ENCODE measurements at places on chromosomes 3 and 15.

DNA sequence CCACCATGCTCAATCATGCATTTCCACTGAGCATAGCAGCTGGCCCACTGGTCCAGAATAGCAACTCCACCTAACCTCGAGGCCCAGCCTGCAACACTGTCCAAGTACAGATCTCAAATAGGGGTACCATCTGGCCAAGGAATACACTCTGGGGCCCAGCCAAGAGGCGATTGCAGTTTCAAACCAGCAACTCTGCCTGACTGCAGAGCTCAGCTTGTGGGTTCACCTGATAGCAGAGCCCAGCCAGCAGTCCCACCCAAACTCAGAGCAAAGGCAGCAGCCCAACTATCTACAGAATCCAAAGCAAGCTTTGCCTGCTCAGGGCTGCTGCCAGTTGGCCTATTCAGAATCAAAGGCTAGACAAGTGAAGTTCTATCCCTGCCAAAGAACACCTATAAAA, 30.5 kb downstream of the POLQ start:
- DNase-seq = no peak

DNA sequence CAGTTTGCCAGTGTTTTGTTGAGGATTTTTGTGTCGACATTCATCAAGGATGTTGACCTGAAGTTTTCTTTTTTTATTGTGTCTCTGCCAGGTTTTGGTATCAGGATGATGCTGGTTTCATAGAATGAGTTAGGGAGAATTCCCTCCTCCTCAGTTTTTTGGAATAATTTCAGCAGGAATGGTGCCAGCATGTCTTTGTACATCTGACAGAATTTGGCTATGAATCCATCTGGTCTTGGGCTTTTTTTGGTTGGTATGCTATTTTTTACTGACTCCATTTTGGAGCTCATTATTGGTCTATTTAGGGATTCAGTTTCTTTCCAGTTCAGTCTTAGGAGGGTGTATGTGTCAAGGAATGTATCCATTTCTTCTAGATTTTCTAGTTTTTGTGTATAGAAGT, 320.0 kb upstream of the PPP2R3A start:
- no peak for DNase-seq

DNA sequence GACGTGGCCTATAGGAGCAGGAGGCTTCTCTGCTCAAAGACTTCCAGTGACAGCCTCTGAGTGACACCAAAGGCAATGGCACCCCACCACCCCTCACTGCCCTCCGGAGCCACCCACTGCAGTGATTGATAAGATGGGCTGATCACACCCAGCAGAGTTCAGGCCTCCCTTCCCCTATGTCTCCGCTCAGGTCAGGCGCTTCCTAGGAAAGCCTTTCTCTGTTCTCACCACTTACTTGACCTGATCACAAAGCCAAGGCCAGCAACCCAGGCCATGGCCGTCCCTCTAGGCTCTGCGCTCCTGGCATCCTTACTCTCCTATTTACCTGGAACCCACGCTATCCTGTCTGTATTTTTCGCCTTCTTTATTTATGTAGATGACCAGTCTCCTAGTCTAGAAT, 282.3 kb downstream of the OCA2 start:
- no peak for DNase-seq

DNA sequence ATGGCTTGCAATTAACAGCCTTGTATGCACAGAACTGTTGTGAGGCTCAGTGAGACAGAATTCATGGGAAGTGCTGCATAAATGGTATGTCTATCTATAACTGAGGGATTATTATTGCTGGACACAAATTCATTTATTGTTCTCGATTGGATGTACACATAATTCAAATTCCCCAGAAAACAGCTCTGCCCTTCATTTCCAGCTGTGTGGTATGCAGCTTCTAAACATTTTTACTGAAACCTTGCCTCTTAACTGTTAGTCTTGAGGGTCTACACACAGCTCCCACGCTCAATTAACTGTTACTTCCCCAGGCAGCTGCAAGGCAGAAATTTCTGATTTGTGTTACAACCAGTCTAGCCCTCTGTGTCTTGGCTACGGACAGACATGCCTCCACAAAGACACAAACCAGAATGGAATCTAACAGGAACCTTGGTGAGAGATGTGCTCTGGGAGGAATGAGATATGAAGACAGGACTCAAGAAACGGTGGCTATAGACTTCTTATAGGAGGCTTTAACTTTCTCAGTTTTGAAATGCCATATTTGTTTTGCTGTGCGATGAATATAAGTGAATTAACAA, 139.7 kb upstream of the TBL1XR1 start:
- DNase-seq = no peak

Measured in activated naive CD4-positive, alpha-beta T cell treated with anti-CD3 and anti-CD28 coated beads, Interleukin-2, amount 50 U/mL, for 72 hours (primary cell).